ENCODE measurements at places on chromosomes 5 and 9. TPM values are rescaled to one million over a fixed set of nuclear protein-coding genes. Genes with fewer than 3 reads are reported as not detected.

RALGPS1 gene
- total RNA-seq = 3.2 TPM

GEMIN5 gene
- total RNA-seq = 19.3 TPM

OR13C5 gene
- not detected for total RNA-seq

RIGI gene
- 1.4 TPM for total RNA-seq

LCN15 gene
- total RNA-seq = not detected

ZBTB26 gene
- 3.1 TPM for total RNA-seq

TRPM6 gene
- total RNA-seq = not detected

SPRY4 gene
- 65.7 TPM for total RNA-seq

SPATA31C1 gene
- total RNA-seq = not detected
